ENCODE measurements at places on chromosomes 5 and 9.

- no peak for DNase-seq
These were observed 187.7 kb downstream of the TRIO start for GRCh38 chr5:14330729-14331385.

GRCh38 chr5:128466980-128467379 lies 71.1 kb downstream of the FBN2 start:
- no peak for DNase-seq

DNA sequence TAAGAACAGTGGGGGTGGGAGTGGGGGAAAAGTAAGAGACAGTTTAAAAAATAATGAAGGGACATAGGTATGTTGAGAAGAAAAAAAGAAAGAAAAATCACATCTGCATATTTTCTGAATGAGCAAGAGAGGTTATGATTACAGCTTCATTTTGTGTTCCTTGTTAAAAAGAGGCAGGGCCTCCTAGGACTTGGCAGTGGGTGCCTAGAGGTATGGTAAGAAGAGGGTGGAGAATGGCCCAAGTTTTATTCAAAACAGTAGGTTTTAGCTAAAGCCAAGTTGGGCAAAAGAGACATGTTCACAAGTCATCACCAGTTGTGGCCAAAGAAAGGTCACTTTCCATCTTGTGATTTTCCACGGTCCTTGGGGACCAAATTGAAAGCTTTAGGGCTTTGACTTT lies 643.4 kb downstream of the CCDC171 start:
- no peak for DNase-seq

- no peak for DNase-seq
These were observed 20.3 kb upstream of the THG1L start for GRCh38 chr5:157710882-157711281.

GRCh38 chr9:131704141-131704983 lies 35.5 kb downstream of the RAPGEF1 start:
- DNase-seq, result no peak

DNA sequence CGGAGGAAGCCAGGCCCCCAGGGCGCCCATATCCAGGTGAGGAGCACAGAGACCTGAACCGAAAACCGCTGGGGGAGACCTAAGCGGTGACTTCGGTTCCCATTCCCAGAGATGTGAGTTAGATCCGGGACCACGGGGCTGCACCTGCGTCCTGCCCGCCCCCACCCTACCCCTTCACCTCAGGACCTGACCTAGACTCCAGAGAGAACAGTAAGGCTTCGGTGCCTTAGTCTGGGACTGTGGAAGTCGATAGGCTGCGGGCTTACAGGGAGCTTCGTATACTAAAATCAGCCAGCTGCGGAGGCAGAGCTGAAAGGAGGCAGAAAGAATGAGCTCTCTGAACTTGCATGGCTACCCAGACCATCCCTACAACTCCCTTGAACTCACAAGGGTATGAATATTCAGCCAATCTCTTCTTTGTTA lies 518 bp upstream of the FAM13B start:
- DNase-seq, result no peak

- no peak for DNase-seq
These were observed 28.4 kb downstream of the PAX5 start for GRCh38 chr9:37005517-37006140.

GRCh38 chr9:132247942-132248341 lies 86.1 kb downstream of the NTNG2 start:
- no peak for DNase-seq

DNA sequence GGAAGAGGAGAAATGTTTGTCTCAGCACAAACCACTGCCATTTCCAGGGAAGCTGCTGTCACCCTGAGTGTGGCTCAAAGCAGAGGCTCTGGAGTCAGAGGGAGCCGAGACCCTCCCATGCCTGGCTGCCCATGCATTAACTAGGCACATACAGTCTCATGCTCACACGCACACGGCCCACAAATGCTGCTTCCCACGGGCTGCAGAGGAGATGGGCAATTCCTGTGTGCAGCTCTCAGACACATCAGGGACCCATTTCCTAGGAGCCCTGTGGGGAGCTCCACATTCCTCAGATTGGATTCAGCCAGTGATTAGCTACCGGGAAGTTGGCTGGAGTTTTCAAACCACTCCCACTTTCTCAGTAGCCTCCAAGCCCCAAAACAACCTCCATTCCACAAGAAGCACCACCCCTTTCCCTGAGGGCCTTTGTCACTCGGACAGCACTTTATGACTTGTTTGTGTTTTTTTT lies 9.1 kb upstream of the PTGES start:
- DNase-seq, result no peak

- DNase-seq, result no peak
These were observed 977 bp downstream of the BTNL9 start for GRCh38 chr5:181041043-181041442.

DNA sequence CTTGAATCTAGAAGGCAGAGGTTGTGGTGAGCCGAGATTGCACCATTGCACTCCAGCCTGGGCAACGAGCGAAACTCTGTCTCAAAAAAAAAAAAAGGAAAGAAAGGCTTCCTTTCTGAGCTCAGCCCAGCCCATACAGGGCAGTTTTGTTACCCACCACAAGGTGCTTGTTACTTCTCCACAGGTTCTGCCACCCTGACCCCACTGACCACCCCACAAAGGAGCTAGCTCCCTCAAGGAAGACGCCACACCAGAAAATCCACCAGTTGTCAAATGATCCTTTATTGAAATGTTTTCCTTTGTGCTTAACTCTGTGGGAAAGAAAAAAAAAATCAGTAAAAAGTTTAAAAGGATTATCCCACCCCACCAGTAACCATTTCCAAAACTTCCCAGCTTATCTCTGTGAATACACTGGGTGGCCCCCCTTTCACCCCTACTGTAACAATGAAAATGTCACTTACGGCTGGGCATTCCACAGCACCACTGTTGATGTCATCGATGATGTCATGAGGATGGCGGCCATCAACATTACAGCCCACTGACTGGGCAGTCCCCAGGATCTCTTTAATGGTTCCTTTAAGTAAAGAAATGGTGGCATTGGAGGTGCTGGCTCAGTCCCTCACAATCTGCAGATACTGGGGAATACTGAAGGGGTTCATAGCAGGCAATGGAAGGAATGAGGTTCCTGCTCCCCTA lies 3.6 kb downstream of the RPL12 start:
- DNase-seq, result no peak

- no peak for DNase-seq
These were observed 103.6 kb downstream of the PSAT1 start for GRCh38 chr9:78400496-78400895.

GRCh38 chr9:73667749-73668148 lies 516.1 kb downstream of the ANXA1 start:
- no peak for DNase-seq

DNA sequence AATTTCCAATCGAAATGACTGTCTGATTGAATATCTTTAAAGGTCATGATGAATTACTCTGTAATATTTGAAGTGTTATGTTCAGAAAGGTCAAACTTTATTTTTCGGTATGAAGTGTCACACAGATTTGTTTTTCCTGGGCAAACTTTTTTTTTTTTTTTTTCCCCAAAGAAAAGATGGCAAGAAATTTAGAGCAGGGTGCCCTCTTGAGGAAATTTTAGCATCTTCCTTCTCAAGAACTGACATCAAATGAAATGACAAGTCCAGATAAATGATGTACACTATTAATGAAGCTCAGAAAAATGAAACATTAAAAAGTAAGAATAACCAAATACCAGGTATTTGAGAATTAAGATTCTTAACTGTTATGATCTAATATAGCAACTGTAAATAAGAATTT lies 123.6 kb downstream of the INVS start:
- DNase-seq, result no peak

DNA sequence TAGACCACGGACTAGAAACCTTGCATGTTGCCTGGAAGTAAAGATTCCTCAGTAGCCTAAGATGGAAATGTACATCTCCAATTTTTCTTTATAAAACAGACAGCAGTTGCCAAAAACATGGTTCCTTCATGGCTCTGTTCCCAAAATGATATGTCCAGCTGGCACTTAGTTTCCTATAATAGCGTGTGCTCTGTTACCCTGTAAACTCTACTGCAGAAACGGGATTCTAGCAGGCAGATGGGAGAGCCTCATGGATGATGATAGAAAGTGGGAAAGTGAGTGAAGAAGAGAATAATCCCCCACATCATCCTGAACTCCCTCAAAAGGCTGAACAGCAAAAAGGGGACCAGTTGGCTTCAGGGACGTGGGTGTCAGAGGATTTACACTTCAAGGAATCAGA lies 118.2 kb downstream of the FRMD3 start:
- no peak for DNase-seq

- no peak for DNase-seq
These were observed 272.6 kb downstream of the FANCC start for GRCh38 chr9:95044731-95045508.

GRCh38 chr9:105449081-105449480 lies 1.2 kb downstream of the FSD1L start:
- no peak for DNase-seq

- no peak for DNase-seq
These were observed 326.4 kb downstream of the TRIM32 start for GRCh38 chr9:117013440-117013995.

DNA sequence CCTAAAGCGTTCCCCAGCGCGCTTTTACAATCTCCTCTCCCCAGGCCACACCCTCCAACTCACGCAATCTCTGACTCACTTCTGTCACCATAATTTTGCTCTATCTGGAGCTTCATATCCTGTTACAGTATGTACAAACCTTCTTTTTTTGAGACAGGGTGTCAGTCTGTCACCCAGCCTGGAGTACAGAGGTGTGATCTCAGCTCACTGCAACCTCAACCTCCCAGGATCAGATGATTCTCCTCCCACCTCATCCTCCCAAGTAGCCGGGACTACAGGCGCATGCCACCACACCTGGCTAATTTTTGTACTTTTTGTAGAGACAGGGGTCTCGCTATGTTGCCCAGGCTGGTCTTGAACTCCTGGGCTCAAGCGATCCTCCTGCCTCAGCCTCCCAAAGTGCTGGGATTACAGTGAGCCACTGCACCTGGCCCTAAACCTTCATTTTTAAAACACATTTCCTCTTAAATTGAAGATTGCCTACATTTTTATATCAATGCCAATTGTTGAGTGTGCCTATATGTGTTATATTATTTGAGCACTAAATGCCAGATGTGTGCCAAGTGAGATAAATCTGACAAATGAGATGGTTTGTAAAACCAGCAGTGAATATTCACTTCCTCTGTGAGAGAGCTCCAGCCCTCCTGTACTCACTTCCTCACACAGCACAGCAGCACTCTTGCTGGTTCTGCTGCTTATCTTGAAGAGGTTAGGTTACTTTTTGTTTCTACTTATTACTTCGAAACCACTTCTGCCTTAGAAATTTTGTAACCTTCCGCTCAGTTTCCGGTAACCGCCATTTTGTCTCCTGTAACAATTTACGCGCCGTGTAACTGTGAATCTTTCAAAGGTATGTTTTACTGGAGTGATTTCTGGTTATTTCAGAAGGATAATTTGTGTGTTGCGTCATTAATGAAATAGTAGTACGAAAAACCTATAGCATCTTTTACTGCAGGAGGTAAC lies 57.9 kb downstream of the DOCK8 start:
- no peak for DNase-seq

- no peak for DNase-seq
These were observed 61.9 kb downstream of the SNX24 start for GRCh38 chr5:122907276-122907675.

GRCh38 chr5:124301850-124302249 lies 444.6 kb downstream of the ZNF608 start:
- DNase-seq, result no peak

- DNase-seq, result no peak
These were observed 73.7 kb downstream of the MPDZ start for GRCh38 chr9:13205824-13206223.

DNA sequence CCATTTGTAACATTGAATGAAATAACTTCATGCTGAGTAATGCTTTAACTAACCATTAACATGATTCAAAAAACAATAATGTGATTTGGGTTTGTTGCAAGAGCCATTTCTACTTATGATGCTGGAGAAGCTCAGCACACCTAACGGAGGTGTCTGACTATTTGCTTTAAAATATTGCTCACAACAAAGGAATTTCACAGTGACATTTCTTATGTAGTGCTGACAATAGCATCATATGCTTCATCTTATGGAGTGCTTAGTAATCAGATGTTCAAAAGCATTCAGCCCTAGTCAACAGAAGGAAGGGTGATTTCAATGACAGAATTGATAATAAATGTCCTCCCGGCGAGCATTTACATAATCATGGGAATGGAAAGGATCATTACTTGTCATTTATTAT lies 1003.3 kb upstream of the COX7C start:
- DNase-seq, result no peak

DNA sequence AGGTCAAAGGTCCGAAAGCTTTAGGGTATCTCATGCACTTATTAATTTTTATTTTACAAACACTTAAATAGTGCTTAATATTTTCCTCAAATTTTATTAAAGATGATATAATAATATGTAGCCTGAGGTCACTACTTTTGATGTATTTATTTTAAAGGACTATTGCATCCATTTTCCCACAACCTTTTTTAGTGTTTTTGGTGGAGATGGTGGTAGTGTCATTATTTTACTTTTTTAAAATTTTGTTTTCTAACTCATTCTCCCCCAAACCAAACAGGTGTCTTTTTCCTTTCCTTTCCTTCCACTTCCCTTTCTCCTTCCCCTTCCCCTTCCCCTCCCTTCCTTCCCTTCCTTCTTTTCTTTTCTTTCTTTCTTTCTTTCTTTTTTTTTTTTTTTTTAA lies 328.6 kb downstream of the CYLC2 start:
- no peak for DNase-seq

- no peak for DNase-seq
These were observed 136.8 kb downstream of the ESM1 start for GRCh38 chr5:54848581-54848980.

GRCh38 chr5:95843733-95844223 lies 21.3 kb upstream of the GLRX start:
- DNase-seq, result no peak
